ENCODE measurements at places on chromosomes 6 and 20. TPM values are rescaled to one million over a fixed set of nuclear protein-coding genes. Genes with fewer than 3 reads are reported as not detected.

The JPH2 gene
- 86.9 TPM for total RNA-seq

The TRIM38 gene
- total RNA-seq = 7.3 TPM

The TDRD6 gene
- 0.26 TPM for total RNA-seq

The NOX3 gene
- total RNA-seq = not detected

DNA sequence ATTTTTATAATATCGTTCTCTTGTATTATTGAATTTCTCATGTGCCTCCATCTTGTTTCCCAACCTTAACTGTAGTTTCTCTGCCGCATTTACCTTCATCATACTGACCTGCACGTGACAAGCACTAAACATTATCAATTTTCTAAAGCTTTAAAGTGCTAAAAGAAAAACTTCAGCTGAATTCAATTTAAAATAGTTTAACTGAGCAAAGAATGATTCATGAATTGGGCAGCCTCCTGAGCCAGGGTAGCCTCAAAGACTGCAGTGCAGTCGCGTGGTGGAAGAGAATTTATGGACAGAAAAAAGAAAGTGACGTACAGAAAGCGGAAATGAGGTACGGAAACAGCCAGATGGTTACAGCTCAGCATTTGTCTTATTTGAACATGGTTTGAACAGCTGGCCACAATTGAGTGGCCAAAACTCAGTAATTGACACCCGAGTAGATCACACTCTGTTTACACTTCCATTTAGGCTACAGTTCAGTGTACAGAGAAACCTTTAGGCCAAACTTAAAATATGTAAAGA, 4.2 kb upstream of the ZDHHC14 start:
- DNase-seq = no peak

- no peak for DNase-seq
Measured at GRCh38 chr20:43513372-43513930, 6.0 kb downstream of the L3MBTL1 start.

DNA sequence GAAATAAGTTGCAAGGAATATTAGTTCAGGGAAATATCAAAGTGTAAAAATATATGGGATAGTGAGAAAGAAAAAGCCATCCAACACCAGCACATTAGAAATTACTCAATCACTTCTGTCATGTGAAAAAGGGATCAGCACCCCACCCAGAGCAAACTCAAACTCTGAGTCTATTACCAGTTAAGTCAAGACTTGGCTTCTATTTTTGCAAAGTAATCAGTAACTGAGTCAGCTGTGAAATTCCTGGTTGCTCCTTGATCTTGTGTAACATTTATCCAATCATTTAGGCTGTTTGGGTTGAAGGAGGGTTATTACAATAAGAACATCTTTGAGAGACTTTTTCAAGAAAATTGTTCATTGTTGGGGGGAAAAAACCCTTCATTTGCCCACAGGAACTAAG, 51.2 kb downstream of the SLC22A23 start:
- no peak for DNase-seq

GRCh38 chr20:3629893-3630292, 33.3 kb downstream of the GFRA4 start:
- DNase-seq = no peak

DNA sequence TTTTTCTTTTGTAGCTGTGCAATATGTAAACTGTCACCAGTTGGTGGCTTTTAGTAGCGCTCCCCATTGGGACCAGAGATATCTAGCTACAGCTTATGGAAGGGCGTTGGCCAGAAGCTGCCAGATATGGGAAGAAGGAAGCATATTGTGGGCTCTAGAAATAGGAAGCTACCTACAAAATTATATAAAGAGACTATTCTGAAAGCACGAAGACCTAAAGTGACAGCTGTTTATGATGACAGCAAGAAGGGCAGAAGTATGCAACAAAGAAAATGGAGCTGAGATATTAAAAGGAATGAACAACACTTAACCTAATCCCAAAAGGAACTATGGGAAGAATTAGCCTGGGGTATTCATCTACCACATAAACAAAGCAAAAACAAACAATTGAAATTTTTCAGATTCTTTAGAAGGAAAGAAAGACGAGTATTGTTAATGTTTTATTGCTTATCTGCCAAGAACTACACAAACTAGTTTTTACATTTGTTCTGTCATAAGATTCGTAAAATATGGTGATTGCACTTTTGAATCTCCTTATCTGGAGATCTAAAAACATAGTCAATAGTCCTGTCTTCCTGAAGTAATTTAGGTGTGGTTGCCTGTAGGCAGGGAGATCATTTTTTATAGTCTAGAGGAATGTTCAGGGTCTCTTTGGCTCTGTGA, 81.6 kb downstream of the NCOA7 start:
- no peak for DNase-seq

GRCh38 chr6:155389130-155389529, 66.5 kb downstream of the NOX3 start:
- DNase-seq = no peak

DNA sequence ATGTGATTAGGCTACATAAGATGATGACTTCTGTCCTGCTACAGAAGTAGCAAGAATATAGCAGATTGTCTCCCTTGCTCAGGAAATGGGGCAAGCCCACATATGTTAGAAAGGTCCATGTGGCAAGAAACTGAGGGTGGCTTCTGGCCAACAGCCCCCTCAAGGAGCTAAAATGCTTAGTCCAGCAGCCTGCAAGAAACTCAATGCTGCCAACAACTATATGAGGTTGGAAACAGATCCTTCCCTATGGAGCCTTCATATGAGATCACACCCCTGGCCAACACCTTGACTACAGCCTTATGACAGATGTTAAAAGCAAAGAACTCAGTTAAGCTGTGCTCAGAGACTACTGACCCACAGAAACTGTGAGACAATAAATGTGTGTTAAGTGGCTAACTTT, 22.1 kb downstream of the PTPRT start:
- no peak for DNase-seq

- no peak for DNase-seq
Measured at GRCh38 chr6:48389146-48390043, 278.4 kb upstream of the PTCHD4 start.

Data from psoas muscle (tissue), 8 donors.